CD8-positive, alpha-beta memory T cell (primary cell): ENCODE measurements at places on chromosomes 11 and 22. TPM values are rescaled to one million over a fixed set of nuclear protein-coding genes. Genes with fewer than 3 reads are reported as not detected.

UPK3A gene
- not detected for total RNA-seq

CALCA gene
- total RNA-seq, result not detected

CCDC188 gene
- total RNA-seq, result not detected

ZNRF3 gene
- total RNA-seq, result 1.2 TPM

GRCh38 chr11:101498891-101499290, 84.9 kb downstream of the TRPC6 start:
- no peaks in the 10 kb centered on the region for H3K36me3 ChIP-seq
- H3K4me1 ChIP-seq, result no peaks in the 10 kb centered on the region
- H3K27ac ChIP-seq, result no peak overlapping the region
- H3K27me3 ChIP-seq, result no peaks in the 10 kb centered on the region
- no peak for DNase-seq

GRCh38 chr11:116928102-116928777, 90.8 kb upstream of the APOA1 start:
- no peak overlapping the region for H3K4me3 ChIP-seq
- H3K36me3 ChIP-seq, result no peaks in the 10 kb centered on the region
- DNase-seq, result peak; percentile 8
- no peaks in the 10 kb centered on the region for H3K27me3 ChIP-seq
- H3K4me1 ChIP-seq, result peaks cover 90% of the 10 kb centered on the region

DNA sequence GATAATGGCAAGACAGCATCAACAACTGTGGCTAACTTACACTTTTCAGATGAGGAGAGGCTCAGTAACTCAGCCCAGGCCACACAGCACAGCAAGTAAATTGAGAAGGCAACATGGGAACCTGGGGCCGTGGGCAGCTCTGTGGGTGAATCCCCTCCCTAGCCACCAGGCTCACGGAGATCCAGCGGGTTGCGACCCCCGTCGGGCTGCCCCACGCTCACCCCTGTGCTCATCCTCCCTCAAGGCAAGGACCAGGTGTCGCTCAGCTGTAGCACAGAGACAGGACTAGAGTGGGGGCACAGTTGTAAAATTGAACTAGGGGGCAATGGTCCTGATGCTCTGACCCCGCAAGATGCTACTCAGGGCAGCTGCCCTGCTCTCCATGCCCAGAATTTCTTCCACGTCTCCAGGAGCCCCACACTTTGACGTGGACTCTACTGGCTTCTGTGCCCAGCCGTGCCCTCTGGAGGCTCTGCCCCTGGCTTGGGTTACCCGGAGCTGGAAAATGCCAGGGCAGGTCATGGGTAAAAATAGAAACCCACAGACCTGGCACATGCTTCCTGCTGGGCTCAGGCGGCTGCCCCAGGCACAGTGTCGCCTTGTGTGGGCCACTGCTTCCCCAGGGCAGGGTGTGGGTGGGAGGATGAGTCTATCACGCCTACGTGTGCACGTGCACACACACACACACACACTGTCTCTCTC, 9.0 kb downstream of the TUBA8 start:
- H3K36me3 ChIP-seq, result no peaks in the 10 kb centered on the region
- H3K4me1 ChIP-seq, result no peaks in the 10 kb centered on the region
- no peak for DNase-seq
- no peaks in the 10 kb centered on the region for H3K27me3 ChIP-seq
- no peak overlapping the region for H3K27ac ChIP-seq
- H3K4me3 ChIP-seq, result no peak overlapping the region

GRCh38 chr11:8097062-8097461, 16.1 kb downstream of the TUB start:
- no peaks in the 10 kb centered on the region for H3K36me3 ChIP-seq
- no peak overlapping the region for H3K27ac ChIP-seq
- no peak for DNase-seq
- H3K4me3 ChIP-seq, result no peak overlapping the region
- H3K27me3 ChIP-seq, result no peaks in the 10 kb centered on the region

- DNase-seq, result no peak
- H3K4me1 ChIP-seq, result peaks cover 11% of the 10 kb centered on the region
- H3K4me3 ChIP-seq, result no peak overlapping the region
Observed at GRCh38 chr22:46602025-46602424, 18.2 kb upstream of the GRAMD4 start.

DNA sequence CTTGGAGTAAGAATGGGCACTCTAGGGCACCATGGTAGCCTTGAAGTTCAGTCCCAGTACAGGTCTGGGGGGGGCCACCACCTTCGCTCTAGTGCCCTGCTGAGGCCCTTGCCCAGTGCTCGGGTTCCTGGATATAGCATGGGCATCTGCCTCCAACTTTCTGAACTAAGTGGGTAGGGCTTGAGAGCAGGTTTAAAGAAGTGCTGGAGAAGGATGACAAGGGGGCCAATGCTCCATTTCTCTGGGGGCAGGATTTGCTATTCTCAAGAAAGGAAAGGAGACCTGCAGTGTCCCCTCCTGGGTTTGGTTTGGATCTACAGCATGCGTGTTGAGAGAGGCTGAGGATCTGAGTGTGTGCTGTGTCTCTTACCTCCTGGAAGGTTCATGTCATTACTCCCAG, 82.2 kb upstream of the SUSD2 start:
- H3K27ac ChIP-seq, result no peak overlapping the region
- H3K27me3 ChIP-seq, result no peaks in the 10 kb centered on the region
- no peaks in the 10 kb centered on the region for H3K4me1 ChIP-seq
- H3K36me3 ChIP-seq, result peaks cover 38% of the 10 kb centered on the region
